Stimulated activated CD8-positive, alpha-beta memory T cell treated with anti-CD3 and anti-CD28 coated beads, Interleukin-4, amount 100 ng/mL, for 48 hours (primary cell): ENCODE measurements at places on chromosomes 16 and 17.

- no peak for DNase-seq
Observed at GRCh38 chr16:5176505-5176904, 78.9 kb upstream of the EEF2KMT start.

GRCh38 chr17:16927641-16928321 lies 44.1 kb downstream of the TNFRSF13B start:
- no peak for DNase-seq

GRCh38 chr16:65116216-65116615 lies 5.6 kb downstream of the CDH11 start:
- DNase-seq: no peak

GRCh38 chr17:36130346-36130745 lies 26.7 kb downstream of the CCL4 start:
- DNase-seq: no peak

DNA sequence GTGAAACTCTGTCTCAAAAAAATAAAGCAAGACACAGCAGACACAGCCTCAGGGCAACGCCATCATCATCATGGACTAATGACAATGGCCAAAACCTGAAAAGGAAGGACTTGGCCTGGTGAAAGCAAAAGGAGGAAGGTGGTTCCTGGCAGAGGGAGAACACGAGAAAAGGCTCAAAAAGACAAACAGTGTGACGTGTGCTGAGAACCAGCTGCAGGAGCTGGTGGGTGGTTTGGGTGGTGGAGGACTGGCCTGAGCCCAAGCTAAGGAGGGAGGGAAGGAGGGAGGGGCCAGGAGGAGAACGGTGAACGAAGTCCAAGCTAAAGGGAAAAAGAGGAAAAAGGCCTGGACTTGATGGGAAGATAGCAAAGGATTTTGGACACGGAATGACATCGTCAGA lies 85.1 kb downstream of the SLC39A11 start:
- DNase-seq: no peak

DNA sequence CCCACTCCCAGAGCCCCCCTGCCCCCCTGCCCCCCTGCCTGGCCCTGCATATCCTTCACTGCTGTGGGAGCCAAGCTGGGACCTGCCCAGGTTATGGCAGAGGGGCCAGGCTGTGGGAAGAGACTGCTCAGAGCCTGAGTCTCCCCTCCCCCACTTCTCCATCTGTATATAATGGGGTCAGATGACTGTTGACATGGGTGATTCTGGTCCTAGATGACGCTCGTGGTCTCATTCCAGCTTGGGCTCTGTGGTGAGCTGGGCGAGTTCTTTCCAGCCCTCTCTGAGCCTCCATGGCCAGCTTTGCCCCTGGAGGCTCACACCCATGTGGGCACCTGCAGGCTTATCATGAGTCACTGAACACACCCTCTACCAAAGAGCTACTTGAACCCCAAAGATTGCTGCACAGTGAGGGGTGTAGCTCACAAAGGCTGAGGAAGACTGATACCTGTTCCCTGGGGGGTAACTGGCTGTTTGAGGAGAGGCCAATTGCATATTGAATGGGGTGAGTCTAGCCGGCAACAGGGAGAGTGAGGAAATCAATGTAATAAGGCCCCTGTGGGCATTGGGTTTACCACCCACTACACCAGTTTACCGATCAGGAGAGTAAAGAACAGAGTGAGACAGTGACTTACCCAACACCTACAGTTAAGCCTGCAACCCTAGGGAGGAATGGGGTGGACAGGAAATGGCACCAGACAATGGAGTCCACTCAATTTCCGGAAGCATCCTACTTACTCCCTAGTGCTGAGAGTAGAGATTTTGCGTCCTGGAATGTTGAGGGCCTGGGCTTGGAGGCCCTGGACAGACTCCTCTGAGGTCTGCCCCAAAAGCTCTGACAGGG lies 4.2 kb upstream of the SREBF1 start:
- DNase-seq: no peak

GRCh38 chr16:86222965-86223551 lies 287.3 kb upstream of the FOXF1 start:
- DNase-seq: no peak

- no peak for DNase-seq
Observed at GRCh38 chr16:77613095-77613494, 109.2 kb upstream of the NUDT7 start.

GRCh38 chr16:10940501-10941079 lies 1.7 kb downstream of the DEXI start:
- no peak for DNase-seq

- DNase-seq: no peak
Observed at GRCh38 chr17:34798581-34798980, 162.7 kb downstream of the CCT6B start.

DNA sequence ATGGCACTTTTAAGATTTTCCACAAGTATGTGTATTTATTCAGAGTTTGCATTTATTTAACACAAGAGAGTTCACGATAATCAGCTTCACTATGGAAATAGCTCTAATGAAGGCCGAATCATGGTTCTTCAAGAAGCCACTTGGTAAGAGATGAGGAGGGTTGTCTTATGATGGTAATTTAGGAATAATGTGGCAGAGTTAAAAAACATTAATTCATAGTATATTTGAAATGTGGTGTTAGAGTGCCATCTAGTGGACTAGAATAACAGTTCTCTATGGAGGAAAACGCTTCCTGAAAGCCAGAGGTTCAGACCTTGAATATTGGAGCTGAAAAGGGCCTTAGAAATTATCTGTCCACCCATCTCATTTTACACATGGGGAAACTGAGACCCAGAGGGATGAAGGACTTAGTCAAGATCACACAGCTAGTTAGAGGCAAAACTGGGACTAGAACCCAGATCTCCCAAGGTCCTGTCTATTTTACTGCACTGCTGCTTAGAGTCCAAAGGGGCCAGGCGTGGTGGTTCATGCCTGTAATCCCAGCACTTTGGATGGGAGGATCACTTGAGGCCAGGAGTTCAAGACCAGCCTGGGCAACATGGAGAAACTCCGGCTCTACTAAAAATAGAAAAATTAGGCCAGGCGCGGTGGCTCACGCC lies 33.8 kb upstream of the KPNB1 start:
- no peak for DNase-seq

DNA sequence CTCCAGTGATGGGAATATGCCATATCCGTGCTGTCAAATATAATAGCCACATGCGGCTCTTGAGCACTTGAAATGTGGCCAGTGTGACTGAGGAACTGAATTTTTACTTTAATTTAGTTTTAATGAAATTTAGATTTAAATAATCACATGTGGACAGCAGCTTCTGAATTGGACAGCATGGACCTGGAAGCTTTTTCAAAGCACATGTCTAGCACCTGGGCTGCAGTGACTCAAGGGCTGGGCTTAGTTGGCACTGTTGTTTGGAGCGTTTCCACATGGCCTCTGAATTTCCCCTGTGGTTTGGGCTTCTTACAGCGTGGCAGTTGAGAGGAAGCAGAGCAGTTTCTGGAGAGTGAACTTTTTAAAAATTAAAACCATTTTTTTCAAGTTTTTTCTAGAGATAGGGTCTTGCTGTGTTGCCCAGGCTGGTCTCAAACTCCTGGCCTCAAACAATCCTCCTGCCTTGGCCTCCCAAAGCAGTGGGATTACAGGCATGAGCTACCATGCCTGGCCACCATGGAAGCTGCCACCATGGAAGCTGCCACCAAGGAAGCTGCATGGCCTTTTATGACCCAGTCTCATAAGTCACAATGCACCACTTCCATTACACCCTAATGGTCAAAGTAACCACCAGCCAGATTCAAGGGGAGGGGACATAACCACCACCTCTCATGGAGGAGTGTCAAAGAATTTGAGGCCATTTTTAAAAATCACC lies 6.7 kb upstream of the TOB1 start:
- DNase-seq: peak; percentile 63

DNA sequence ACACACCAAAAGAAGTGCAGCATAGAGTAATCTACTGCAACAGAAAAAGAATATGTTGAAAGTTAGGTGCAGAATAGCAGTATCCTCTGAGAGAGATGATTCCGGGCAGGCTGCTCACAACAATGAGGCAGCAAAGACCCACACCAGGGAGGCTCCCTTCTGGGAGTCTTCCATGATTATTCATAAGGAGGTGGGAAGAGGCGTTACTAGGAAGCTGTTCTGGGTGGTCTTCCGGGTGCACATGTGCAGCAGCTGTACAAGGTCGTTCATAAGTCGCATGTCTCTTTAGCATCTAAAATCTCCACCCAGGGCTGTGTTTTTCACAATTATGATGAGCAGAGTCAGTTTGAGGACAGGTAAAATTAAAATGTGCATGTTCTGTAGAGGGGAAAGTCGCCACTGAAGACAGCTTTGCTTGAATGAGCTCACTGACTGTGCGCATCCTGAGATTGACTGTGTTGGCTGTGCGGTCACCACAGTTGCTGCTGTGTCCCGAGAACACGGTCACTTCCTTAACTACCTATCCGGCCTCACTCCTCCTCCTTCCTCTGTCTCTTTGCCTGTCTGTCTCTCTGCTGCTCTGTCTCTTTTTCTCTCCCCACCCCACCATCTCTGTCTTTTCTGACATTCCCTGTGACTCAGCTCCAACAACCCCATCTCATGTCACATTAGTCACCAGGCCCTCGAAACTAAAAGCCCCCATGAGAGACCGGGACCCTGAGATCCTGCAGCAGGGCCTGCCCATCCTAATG lies 125.5 kb upstream of the HSBP1 start:
- DNase-seq: no peak

DNA sequence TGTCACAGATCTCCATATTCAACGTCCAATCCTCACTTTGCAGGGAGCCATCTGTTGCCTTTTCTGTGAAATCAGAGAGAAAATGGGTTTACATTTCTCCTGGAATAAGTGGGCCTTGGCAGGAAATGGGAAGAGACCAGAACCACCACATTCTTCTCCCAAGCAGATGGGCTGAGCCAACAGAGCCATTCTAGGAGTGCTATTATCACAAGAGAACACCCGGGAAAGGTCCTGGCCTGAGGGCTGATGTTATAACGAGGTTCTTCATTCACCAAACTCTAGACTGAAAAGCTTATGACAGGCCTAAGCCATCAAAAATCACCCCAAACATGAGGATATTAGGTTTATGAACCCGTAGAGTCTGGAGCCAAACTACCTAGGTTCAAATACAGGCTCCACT lies 64.7 kb downstream of the TOM1L2 start:
- DNase-seq: no peak
